ENCODE measurements at places on chromosomes 11 and 22.

- DNase-seq, result no peak
Measured at GRCh38 chr11:61754534-61755482, 2.4 kb downstream of the MYRF start.

GRCh38 chr11:74084796-74085541 lies 76.1 kb upstream of the UCP3 start:
- DNase-seq, result no peak

DNA sequence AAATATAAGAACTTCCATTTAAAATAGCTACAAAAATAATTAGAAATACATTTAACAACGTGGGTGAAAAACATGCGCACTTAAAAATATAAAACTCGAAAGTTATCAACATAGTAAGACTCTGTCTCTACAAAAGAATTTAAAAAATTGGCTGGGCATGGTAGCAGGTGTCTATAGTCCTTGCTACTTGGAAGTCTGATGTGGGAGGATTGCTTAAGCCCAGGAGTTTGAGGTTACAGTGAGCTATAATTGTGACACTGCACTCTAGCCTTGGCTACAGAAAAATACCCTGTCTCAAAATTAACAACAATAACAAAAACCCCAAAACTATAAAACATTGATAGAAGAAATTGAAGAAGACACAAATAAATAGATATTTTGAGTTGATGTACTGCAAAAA lies 13.8 kb upstream of the CASP12 start:
- DNase-seq, result peak; percentile 16

- no peak for DNase-seq
Measured at GRCh38 chr22:44543362-44543761, 45.3 kb upstream of the RTL6 start.

- DNase-seq, result no peak
Measured at GRCh38 chr11:77522215-77522614, 48.3 kb upstream of the PAK1 start.

GRCh38 chr11:69624293-69624692 lies 16.7 kb upstream of the CCND1 start:
- no peak for DNase-seq

- DNase-seq, result no peak
Measured at GRCh38 chr11:70642266-70642665, 243.9 kb downstream of the CTTN start.

GRCh38 chr22:33209930-33210784 lies 152.0 kb upstream of the SYN3 start:
- peak; percentile 55 for DNase-seq

- DNase-seq, result peak; percentile 65
Measured at GRCh38 chr11:70365544-70365927, 32.8 kb upstream of the CTTN start.

- no peak for DNase-seq
Measured at GRCh38 chr11:122424636-122425035, 230.9 kb upstream of the UBASH3B start.

- no peak for DNase-seq
Measured at GRCh38 chr11:35944503-35945136, 758 bp downstream of the LDLRAD3 start.

DNA sequence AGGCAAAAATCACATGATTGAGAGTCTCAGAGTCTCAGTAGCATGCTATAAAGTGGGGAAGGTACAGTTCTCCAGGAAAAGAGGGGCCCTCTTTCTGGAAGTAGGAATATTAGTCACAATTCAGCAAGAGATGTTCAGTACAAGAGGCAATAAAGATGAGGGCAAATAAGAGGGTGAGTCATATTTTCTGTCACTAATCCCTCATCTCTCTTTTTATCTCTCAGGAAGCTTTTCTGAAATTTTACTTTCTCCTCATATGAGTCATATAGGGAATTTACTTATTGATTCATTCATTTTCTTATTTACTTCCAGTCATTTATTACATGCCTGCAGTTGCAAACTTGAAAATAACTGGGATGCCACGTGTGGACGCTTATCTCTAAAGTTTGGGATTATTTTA lies 3.4 kb upstream of the NXPE1 start:
- no peak for DNase-seq

- peak; percentile 25 for DNase-seq
Measured at GRCh38 chr11:93869830-93870229, 19.4 kb upstream of the VSTM5 start.

DNA sequence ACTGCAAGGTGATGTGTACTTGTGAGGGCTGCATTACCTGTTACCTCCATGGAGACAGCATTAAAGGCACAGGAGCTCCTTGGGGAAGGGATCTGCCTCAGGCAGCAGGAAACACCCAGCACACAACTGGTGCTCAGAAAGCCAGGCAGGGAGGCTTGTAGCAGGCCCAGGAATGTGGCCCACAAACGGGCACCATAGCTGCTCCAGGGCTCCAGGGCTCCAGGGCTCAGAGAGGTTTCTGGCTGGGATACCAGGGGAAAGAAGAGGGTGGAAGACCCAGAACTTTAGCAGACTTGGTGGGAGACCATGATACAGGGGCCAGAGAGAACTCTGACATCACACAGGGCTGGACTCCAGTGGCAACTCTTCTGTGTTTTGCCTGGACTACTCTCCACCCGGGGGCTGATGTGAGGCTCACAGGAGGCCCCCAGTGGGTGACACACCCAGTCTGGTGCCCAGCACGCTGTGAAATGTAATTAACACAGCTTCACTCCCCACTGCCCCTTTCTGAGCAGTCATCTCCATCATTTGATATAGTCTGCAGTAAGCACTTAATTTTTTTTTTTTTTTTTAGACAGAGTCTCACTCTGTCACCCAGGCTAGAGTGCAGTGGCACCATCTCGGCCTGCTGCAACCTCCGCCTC lies 14.7 kb upstream of the SULT4A1 start:
- DNase-seq, result no peak

- no peak for DNase-seq
Measured at GRCh38 chr11:64865286-64866172, 12.9 kb downstream of the EHD1 start.

- DNase-seq, result no peak
Measured at GRCh38 chr11:100602716-100603115, 84.4 kb upstream of the ARHGAP42 start.

- no peak for DNase-seq
Measured at GRCh38 chr11:120035756-120036155, 102.2 kb downstream of the TRIM29 start.

DNA sequence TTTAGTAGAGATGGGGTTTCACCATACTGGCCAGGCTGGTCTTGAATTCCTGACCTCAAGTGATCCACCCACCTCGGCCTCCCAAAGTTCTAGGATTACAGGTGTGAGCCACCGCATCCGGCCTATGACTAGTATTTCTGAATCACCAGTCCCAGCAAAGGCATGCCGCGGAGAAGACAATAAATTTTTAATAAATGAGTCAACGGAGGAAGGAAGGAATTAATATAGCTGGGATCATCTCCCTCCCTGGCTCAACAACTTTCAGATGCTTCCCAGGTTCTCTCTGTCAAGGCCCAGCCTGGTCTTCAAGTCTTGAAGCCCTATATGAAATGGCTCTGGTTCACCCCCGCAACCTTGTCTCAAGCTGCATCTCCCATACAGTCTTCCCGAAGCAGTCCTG lies 45.7 kb downstream of the CYTH4 start:
- DNase-seq, result no peak

DNA sequence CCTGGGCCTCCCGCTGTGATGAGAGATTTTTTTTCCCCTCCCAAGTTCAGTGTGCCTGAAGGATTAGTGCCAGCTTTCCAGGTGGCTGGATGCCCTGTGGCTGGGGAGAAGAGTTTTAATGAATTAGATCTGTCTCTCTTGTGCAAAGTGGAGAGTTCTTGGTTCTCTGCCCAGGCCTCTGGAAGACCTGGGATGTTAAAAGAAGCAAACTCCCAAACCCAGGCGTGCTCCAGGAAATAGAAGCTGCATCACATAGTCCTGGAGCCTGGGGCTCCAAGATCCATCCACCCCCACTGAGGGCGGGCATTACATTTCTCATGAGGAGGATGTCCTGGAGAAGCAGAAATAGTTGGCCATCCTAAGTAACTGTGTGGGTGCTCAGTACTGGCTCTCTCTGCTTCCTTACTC lies 30.6 kb downstream of the SDHAF2 start:
- no peak for DNase-seq

DNA sequence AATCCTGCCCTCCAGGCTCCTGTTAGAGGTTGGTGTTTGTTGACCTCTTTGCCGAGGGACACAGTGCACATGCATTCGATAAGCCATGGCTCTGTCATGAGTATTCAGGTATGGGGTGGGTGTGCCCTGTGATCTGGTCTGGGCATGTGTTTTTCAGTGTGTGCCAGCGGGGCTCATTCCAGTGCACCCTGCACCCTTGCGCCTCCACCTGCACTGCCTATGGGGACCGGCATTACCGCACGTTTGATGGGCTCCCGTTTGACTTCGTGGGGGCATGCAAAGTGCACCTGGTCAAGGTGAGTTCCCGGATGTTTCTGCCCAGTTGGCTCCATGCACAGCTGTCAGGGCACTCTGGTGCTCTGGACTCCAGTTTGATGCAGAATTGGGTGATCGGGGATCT lies 44.2 kb downstream of the OTOG start:
- no peak for DNase-seq

- peak; percentile 92 for DNase-seq
Measured at GRCh38 chr11:63503492-63503891, 2.4 kb upstream of the LGALS12 start.

- DNase-seq, result no peak
Measured at GRCh38 chr11:74086242-74086884, 77.5 kb upstream of the UCP3 start.

DNA sequence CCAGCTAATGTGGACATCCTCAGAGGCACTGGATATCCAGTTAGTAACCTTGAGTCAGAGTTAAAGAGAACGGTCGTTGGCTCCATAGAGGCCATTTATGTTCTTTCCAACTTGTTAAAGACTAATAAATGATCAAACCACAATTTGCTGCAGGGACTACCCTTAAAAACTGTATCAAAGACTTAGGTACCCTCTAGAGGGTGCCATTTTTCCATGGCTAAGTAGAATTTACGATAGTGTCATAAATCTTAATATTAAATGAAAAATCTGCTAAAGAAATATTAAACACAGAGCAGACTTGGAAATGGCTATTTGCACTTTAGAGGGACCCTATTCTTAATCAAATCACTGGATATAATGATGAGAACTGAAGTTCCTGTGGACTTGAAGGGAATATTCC lies 685.2 kb upstream of the CHORDC1 start:
- no peak for DNase-seq

DNA sequence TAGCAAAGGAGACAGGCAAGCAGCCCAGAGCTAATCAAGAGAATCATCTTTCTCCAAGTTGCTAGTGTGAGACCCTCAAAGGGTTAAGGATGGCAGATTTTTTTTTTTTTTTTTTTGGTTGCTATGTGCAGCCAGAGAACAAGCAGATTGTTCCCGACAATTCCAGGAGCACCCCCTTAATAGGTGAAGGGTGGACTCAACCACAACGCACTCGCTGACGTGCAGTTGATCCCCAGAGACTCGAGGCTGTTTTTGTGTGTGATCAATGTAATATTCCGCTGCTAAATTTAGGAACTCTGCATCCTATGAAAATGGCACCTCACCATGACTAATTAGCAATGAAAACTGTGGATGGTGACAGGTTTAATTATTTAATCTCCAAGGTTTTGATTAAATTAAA lies 789.0 kb downstream of the KCNA4 start:
- no peak for DNase-seq

DNA sequence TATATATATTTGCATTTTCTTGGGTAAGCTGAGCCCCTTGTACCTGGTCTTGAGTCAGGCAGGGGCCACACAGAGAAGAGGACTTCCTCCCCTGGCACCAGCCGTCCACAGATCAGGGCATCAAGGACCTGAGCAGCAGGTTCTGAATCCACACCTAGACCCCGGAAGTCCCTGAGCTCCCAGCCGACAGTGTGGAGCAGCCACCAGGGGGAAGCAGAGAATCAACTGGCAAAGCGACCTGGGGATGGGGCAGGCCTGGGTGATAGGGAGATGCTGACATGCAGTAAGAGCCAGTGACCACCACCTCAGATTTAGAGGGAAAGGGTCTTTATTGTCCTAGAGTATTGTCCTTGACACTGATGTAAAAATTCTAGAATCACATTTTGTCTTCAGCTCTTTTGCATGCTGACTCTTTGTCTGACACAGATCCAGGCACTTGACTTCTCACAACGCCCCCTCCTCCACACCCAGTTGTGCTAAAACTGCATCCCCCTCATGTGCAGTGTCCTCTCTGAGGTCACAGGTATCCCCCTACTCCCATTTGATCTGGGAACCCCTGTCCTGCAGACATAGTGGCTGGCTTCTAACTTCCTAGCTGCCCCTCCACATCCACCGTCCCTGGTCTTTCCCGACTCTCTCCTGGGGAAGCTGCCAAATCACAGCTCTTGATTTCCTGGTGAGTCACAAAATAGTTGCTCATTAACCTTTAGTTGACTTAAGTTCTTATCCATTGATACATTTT lies 109.3 kb downstream of the GGTLC2 start:
- DNase-seq, result peak; percentile 70

DNA sequence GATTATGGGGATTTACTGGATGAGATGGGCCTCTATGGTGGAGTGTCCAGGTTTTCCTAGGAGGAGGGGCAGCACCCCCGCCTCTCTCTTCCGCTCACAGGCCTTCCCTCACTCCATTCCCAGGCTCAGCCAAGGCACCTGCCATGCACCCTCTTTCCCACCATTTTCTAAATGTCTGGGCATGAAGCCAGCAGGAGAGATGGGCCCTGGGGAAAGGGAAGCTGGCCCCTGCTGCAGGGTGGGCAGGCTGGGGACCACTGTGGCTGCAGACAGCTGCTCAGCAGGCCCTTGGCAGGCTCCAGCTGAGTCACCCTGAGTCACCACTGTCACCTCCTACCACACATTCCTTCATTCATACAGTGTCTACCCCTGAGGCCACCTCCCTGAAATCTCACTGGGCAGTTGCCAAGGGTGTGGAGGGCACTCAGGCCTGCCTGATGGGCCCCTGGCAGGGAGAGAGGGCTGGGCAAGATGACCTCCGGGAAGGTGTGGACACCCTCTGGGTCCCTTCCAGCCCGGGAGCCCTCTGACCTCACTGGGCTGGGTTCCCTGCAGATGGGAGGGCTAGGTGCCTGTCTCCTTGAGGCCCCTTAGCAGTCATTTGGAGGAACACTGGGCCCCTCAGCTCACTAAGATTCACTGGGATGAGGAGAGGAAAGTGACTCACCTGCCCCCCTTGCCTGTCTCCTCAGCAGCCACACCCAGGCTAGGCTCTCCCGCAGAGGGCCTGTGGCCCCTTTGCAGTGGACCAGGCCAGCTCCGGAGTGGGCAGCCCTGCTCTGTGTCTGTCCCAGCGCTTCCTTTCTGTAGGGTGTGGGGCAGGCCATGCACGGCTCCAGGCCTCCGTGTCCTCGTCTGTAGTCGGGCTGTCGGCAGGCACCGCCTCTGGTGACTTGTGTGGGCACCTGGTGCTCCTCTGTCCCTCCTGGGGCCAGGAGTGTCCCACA lies 7.8 kb downstream of the MYEOV start:
- peak; percentile 82 for DNase-seq

DNA sequence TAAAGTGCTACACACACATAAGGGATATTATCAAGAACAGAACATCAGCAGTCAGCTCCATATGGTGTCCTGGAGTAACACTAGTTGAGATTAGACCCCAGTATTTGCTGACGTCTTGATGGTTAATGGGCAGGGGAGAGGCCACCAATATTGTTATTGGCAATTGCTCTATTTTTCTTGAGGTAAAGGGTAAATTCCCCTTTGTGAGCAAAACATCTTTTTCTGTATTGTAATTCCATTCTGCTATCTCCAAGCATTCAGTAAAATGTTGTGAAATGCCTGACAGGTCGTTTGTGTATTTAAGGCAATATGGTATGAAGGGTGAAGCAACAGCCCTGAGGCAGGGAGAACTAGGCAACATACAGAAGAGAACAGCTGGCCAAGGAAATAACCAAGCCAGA lies 21.9 kb downstream of the PC start:
- DNase-seq, result peak; percentile 37
